ENCODE measurements at places on chromosomes 4 and X.

- DNase-seq: no peak
Measured at GRCh38 chr4:137238456-137239162, 293.7 kb downstream of the PCDH18 start.

- no peak for DNase-seq
Measured at GRCh38 chrX:111671668-111672067, 9.3 kb upstream of the ALG13 start.

DNA sequence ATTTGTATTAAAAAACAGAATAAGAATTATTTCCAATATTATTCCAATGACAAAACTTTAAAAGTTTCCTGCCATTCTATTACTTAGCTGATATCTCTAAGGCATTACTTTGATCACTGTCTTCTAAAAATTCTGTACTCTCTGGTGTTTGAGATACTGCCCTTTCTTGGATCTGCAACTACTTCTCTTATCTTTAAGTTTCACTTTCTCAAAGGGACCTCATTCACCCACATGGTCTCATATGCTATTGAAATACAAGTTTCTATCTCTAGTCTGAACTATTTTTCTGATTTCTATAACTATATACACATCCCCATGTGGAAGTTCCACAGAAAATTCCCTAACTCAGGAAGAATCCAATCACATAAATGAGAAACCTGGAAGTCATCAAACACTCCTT lies 22.2 kb downstream of the TMPRSS11E start:
- no peak for DNase-seq

DNA sequence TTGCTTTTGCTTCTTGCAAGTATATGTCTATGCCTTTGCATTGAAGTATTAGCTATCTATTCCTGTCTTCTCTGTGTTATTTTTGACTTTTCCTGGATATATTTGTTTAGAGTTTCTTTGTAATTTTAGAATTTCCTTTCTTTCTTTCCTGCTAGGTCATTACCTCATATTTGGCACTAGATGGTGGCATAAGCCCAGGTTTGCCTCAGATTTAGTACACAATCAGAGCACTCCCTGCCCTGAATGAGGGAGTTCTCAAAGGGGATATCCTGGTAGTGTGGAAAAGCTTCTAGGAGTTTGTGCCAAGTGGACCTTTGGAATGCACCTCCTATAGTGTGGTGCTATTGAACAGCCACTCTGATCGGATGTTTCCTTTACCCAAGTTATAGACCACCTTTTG lies 181.6 kb downstream of the UGT8 start:
- no peak for DNase-seq

DNA sequence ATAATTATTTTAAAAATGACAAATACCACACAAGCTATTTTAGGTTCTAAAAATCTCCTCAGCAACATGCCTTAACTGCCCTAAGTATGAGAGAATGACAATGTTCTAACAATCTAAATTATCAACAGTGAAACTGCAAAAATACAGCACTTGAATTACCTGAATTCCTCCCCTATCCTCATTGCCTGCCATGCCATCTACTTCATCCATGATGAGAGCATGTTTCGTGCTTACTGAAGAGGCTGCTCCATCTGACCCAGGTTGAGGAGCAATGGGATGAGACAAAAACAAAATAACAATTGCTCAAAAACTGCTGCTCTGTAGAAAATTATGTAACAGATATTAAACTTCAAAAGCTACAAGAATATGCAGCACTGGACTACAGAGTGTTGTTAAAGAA lies 63.3 kb downstream of the RFC1 start:
- DNase-seq: no peak

DNA sequence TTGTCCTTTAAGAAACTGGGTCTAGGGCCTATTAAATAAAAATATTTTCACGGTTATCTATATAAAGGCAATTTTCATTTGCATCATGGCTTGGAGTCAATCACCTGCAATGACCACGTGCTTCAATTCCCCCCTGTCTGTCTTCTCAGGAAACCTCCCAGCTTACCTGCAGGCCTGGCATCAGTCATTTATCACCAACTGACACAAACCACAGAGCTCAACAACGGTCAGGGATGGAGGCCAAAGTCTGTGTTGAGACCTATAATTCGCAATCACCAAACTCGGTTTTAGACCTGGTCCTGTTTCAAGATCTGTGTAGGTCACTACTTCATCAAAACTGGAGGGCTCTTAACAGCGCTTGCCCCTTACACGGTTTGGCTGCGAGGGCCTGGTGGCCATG lies 1.9 kb downstream of the SLC9A7 start:
- DNase-seq: no peak

DNA sequence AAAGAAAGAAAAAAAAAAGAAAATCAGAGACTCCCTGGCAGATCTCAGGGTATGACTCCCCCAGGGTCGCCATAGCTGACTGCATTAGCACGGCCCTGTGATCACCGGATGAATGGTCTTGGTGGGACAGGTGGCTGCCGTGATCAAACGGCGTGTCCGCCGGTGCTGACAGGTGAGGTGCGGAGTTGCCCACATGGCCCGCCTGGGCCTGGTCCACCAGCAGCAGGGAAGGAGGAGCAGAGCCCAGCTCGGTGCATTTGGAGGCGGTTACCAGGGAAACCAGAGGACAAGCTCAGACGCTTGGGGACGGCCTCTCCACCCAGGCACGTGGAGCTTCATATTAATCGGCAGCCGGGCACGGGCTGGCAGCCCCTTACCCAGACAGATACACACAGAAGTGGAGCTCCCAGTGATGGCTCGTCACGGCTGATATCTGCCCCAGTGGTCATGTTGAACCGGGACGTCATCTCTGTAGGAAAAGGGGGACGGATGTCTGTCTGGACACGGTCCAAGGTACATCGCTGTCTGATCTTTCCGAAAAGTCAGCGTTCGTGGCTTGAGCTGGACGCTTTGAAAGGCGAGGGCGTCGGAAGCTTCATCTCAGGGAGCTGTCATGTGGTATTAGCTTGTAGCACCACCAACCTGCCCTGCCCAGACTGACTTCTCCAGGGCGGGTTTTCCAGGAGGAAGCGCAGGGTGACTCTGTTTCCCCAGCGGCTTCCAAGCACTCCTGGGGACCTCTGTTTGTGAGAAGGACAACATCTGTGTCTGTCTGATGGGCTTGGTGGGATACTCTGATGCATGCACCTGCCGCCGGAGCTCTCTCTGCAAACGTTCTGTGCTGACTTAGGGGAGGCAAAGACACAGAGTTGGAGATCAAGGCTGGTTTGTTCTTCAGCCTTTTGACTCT lies 180.7 kb downstream of the CRLF2 start:
- no peak for DNase-seq

DNA sequence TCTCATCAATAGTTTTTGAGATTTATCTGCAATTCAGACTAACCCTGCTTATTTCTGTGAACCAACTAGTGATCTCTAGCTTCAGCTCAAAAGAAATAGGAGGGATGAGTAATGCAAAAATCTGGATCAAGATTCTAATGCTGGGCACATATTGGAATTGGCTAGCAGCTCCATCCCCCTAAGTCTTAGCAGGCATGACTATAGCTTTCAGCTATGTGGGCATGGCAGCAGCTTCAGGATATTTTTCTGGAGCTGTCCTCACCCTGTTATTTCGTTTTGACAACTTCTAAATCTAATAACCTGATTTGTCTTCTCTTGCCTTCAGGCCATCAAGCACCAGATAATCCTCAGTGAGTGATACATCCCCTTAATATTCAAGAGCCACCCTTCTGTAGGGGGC lies 50.8 kb upstream of the GNPDA2 start:
- no peak for DNase-seq

GRCh38 chr4:1031956-1032795 lies 20.8 kb downstream of the FGFRL1 start:
- DNase-seq: no peak

DNA sequence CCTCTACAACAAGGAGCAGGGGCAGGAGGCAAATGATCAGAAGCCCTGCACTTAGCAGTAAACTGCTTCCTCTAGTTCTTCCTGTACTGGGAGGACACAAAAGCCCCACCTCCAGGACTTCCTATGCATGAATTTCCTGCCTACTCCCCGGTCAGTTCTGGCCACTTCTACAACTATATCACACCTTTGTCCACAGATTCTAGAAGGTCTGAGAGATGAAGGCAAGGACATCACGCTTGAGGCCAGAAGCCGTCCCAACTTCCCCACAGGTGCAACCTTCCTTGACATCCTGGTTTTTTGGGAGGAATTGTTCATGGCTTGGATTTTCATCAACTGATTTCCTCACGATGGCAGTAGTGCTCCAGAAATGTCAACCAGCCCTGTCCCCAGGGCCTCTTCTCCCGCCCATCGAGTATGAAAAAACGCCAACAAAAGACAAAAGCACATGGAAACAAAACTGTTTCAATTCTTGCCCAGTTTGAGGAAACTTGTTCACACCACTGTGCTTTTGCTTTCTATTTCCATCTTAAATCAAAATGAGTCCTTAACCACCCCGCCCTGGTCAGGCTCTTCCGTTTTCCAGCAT lies 206.5 kb upstream of the STK26 start:
- no peak for DNase-seq

DNA sequence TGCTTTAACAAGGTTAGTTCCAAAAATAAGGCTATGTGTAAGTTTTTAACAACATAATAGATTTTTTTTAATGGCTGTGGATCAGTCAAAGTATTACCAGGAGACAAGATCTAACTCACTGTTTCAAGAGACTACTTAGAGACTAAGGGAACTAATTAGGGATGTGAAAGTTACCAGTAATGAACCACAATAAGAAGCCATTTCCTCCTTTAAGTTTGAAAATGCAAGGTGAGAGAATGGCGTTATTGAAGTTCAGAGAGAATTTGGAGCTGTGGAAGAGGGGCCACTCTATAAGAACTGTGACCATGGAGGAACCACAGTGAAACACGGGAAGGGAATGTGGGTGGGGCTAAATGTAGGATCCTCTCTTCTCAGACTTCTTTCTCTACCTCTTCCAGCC lies 624.2 kb downstream of the GLUD2 start:
- no peak for DNase-seq

GRCh38 chrX:71534773-71535544 lies 2.1 kb downstream of the OGT start:
- no peak for DNase-seq

DNA sequence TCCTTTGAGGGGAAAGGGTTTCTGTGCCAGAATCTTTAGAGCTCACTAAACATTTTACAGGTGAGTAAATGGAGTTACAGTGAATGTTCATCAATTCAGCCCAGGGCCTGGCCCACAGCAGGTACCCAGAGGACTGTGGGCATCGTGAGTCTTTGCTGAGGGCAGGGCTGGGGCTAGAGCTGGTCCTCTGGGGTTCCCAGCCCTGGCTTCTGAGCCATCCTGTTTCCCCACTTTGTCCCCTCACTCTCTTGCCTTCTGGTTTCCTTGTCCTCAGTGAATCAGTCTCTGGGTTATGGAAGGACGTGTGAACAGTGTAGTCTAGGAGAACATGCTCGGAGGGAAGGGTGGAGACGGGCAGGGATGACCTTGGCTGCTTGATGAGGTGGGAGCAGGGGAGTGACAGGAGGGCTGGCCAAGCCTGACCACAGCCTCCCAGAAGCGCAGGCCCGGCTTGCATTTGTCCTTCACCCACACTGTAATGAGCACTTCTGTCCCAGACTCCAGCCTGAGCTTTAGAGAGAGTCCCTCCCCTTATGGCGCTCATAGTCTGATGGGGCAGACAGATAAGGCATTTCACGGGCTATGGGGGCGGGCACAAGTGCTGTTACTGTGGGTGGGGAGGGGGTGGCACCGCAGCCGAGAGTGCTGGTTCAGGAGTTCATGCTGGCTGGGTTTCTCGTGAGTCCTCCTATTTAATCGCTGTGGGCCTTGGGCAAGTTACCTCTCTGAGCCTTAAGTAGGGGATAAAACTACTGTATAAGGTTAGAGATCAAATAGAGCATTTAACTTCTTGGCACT lies 17.3 kb downstream of the TBC1D14 start:
- DNase-seq: peak; percentile 50

DNA sequence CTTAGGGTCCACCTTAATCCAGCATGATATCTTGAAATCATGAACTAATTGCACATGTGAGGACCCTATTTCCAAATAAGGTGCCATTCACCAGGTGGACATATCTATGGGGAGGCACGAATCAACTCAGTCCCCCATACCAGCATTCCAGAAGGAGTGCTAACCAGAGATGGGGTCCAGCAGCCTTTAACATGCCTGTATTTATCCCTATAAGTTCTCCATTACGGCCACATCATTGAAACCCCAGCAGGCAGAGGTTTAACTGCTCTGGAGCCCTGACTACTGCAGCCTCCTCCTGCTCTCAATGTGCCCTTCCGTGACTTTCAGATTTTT lies 3.2 kb upstream of the ASMTL start:
- DNase-seq: no peak

DNA sequence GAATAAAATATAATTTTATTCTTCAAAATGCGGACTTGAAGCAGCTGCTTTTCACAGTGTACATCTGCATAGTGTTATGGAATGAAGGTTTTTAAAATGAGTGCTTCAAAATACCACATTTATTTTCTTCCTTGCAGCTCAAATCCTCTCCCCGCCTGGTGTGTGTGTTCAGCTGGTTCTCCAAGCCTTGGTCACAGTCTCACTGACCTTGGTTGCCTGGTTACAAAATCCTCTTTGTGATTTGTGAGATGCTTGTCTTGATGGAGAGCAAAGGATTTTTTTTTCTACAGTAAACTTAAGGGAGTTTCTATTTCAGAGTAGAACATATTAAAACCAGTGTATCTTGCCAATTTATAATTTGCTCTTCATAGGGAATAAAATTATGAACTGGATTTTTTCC lies 139.2 kb downstream of the PCDH18 start:
- peak; percentile 17 for DNase-seq

GRCh38 chr4:88158489-88159228 lies at the start of gene ABCG2:
Gene ABCG2, minus strand, starts transcription at chr4:88158639. Its CDS starts 18,644 bp downstream, at chr4:88139995.
- peak; percentile 16 for DNase-seq

GRCh38 chr4:86947501-86948120 lies 12.8 kb downstream of the AFF1 start:
- DNase-seq: no peak

- no peak for DNase-seq
Measured at GRCh38 chr4:24637173-24637572, 52.8 kb upstream of the DHX15 start.

DNA sequence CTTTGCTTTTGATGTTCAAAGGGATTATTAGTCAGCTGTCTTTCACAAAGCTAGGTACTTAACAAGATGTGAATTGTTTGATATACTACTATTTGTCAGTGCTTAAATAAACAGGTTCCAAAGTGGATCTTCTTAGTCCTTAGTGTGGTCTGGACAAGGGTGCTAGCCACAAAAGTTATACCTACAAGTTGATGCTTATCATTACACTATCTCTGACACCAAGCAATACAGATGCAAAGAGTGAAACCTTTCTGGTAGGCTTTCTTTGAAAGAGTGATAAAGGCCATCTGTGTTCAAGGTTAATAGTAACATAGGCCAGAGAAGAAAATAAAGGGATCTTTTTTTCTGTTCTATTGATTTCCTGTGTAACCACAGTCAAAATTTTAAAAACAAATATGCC lies 12.2 kb upstream of the RBPJ start:
- no peak for DNase-seq

DNA sequence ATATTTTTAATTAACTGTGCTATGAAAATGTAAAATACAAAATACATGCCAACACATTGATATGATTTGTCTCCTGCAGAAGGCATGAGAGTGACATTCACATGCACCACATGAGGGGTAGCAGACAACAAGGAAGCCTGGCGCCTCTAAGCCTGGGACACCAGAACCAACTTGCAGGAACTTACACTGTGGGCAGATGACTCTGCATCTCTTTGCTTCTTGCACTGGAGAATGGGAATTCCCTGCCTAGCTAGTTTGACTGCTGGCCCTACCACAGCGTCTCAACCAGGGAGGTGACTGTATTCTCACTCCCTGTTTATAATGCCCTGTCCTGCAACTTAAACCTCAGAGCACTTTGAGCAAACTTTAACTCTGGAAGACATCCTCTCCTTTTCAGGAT lies 40.5 kb downstream of the PAGE2 start:
- DNase-seq: no peak

- no peak for DNase-seq
Measured at GRCh38 chrX:87105131-87105530, 412.5 kb upstream of the KLHL4 start.
